ENCODE measurements at places on chromosomes 4 and X. TPM values are rescaled to one million over a fixed set of nuclear protein-coding genes. Genes with fewer than 3 reads are reported as not detected.

Gene FAM149A
- 2.4 TPM for total RNA-seq

Gene CBLL2
- total RNA-seq = not detected

Gene IL1RAPL2
- total RNA-seq = not detected

Gene PAPSS1
- total RNA-seq = 74.2 TPM

Gene CFAP47
- total RNA-seq = not detected

Gene PRR32
- not detected for total RNA-seq

Gene PNMA5
- total RNA-seq = not detected

Gene AFF2
- 0.72 TPM for total RNA-seq

Gene NDP
- total RNA-seq = not detected

Gene CYSLTR1
- 0.29 TPM for total RNA-seq

Gene ARR3
- total RNA-seq = not detected

Gene FAAH2
- total RNA-seq = 0.14 TPM

Gene TBX22
- not detected for total RNA-seq

Gene WFS1
- total RNA-seq = 29.3 TPM

Gene SULT1E1
- not detected for total RNA-seq

Gene MAP7D2
- total RNA-seq = 0.22 TPM

Gene CT45A2
- total RNA-seq = not detected

Gene C4orf51
- not detected for total RNA-seq

Gene SLC34A2
- total RNA-seq = not detected

Gene KLHL4
- total RNA-seq = 4.8 TPM

Gene IKBKG
- total RNA-seq = 20.1 TPM

Gene F9
- not detected for total RNA-seq

Gene CXCL3
- 19.7 TPM for total RNA-seq

Gene AFP
- 0.57 TPM for total RNA-seq

Gene STPG2
- under 0.01 TPM for total RNA-seq

Gene SOWAHD
- total RNA-seq = not detected

Gene ADH1C
- not detected for total RNA-seq

Gene CD38
- not detected for total RNA-seq

Gene NXF2
- not detected for total RNA-seq

Gene GRPR
- 0.43 TPM for total RNA-seq

Gene DUX4
- total RNA-seq = not detected

Gene BST1
- total RNA-seq = 62.6 TPM

Gene UCP1
- not detected for total RNA-seq

Gene DGAT2L6
- total RNA-seq = not detected

Gene CFAP99
- under 0.01 TPM for total RNA-seq

Gene ATOH1
- not detected for total RNA-seq
